ENCODE measurements at places on chromosomes 1 and 21.

- peak; percentile 84 for DNase-seq
- no peak overlapping the region for H3K27ac ChIP-seq
Observed at GRCh38 chr1:44594871-44595735, 79.2 kb downstream of the TMEM53 start.

GRCh38 chr1:172578586-172578985 lies 45.6 kb downstream of the SUCO start:
- H3K27ac ChIP-seq: no peak overlapping the region
- no peak for DNase-seq
- peaks cover 26% of the 10 kb centered on the region for H3K36me3 ChIP-seq
- no peaks in the 10 kb centered on the region for H3K27me3 ChIP-seq

DNA sequence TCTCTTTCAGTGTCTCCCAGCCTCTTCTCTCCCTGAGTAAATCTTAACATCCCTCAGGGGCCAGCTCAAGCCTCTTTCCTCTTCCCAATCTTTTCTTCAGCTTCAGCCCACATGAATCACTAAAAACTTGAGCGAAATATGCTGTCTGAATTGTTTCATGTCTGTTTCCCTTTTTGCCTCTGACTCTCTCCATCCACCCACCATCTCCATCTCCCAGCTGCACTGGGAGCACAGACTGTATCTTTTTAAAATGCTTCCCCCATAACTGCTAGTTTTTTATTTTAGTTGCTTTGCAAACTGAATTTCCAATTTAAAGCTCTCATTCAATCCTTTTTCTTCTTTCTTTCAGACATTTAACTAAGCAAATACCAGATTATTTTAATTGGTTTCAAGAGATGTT lies 3.0 kb upstream of the AHCTF1 start:
- H3K36me3 ChIP-seq: peaks cover 4% of the 10 kb centered on the region
- no peak overlapping the region for H3K4me3 ChIP-seq
- H3K27ac ChIP-seq: no peak overlapping the region
- H3K4me1 ChIP-seq: peaks cover 15% of the 10 kb centered on the region
- peaks cover 3% of the 10 kb centered on the region for H3K27me3 ChIP-seq

- peak overlapping the region; percentile 98 for H3K27ac ChIP-seq
- peaks cover 80% of the 10 kb centered on the region for H3K4me1 ChIP-seq
- DNase-seq: peak; percentile 97
- H3K4me3 ChIP-seq: peak overlapping the region; percentile 62
Observed at GRCh38 chr1:10510520-10511493, 36.1 kb downstream of the PEX14 start.

DNA sequence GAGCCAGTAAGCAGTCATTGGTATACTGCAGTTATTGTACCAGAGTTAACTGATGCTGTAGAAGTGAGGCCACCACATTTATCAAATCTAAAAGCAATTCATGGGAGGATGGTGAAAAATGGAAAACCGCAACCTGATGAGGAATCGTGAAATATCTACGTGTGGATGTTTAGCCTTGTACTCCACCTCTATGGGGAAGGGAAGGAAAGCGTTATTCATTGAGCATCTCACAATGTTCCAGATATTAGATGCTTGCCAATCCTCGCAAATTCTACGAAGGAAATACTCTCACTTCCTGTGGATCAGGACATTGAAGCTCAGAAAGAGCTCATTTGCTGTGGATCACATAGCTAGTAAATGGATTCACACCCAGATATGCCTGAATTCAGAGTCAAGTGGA lies 77.3 kb downstream of the LRRC8D start:
- no peak for DNase-seq
- no peak overlapping the region for H3K4me3 ChIP-seq
- H3K36me3 ChIP-seq: peaks cover 2% of the 10 kb centered on the region

GRCh38 chr1:46134660-46135331 lies 2.4 kb upstream of the PIK3R3 start:
- H3K27me3 ChIP-seq: peaks cover 44% of the 10 kb centered on the region
- no peak overlapping the region for H3K27ac ChIP-seq
- no peak overlapping the region for H3K4me3 ChIP-seq
- no peaks in the 10 kb centered on the region for H3K36me3 ChIP-seq
- peaks cover 23% of the 10 kb centered on the region for H3K4me1 ChIP-seq

DNA sequence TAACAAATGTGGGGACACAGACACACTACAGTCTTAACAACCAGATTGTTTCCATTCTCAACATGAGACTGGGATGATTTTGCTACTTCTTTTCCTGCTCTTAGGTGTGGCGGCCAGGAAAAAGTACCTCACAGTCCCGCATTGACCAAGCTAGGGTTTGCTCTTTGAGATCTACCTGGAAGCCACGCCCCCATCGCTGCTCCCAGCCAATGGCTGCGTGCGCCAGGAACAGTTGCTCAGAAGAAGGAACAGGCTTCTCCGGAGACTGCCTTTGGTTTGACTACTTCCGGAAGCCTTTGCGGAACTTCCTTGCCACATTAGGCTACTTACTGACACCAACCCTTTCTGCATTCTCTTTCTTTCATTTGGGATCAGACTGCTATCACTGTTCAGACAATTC lies 44.2 kb upstream of the PLD5 start:
- no peak for DNase-seq
- no peak overlapping the region for H3K4me3 ChIP-seq
- no peaks in the 10 kb centered on the region for H3K27me3 ChIP-seq
- no peak overlapping the region for H3K27ac ChIP-seq
- no peaks in the 10 kb centered on the region for H3K36me3 ChIP-seq
- H3K4me1 ChIP-seq: no peaks in the 10 kb centered on the region

DNA sequence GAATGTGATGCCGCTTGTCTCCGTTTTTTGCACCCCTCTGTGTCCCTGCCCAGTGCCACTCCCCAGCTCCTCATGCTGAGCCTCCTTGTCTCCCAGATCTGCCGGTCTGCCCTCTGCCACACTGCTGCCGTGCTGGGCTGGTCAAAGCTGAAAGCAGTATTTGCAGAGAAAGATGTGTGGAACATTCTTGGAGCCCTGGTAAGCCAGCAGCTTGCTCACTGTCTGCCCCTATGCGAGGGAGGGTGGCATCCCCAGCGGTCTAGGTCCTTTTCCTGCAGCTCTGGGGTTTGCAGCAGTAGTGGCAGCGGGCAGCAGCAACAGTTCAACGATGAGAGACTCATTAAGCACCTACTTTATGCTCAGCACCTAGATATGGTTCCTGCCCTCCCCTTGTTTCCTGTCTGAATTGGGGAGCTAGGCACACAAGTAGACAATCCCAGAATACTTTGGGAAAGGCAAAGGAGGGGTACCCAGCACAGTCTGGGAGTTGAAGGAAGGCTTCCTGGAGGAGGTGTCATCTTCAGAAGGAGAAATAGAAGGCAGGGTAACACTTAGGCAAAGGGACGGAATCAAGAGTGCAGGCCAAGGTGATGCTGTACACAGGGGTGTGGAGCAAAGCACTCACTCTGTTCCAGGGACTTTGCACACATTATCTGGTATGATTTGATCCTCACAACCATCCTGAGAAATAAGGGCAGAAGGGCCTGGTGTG lies 63.1 kb downstream of the KIF21B start:
- H3K4me1 ChIP-seq: no peaks in the 10 kb centered on the region
- H3K27ac ChIP-seq: no peak overlapping the region
- no peak overlapping the region for H3K4me3 ChIP-seq
- H3K27me3 ChIP-seq: peaks cover 13% of the 10 kb centered on the region
- no peaks in the 10 kb centered on the region for H3K36me3 ChIP-seq
- DNase-seq: no peak

DNA sequence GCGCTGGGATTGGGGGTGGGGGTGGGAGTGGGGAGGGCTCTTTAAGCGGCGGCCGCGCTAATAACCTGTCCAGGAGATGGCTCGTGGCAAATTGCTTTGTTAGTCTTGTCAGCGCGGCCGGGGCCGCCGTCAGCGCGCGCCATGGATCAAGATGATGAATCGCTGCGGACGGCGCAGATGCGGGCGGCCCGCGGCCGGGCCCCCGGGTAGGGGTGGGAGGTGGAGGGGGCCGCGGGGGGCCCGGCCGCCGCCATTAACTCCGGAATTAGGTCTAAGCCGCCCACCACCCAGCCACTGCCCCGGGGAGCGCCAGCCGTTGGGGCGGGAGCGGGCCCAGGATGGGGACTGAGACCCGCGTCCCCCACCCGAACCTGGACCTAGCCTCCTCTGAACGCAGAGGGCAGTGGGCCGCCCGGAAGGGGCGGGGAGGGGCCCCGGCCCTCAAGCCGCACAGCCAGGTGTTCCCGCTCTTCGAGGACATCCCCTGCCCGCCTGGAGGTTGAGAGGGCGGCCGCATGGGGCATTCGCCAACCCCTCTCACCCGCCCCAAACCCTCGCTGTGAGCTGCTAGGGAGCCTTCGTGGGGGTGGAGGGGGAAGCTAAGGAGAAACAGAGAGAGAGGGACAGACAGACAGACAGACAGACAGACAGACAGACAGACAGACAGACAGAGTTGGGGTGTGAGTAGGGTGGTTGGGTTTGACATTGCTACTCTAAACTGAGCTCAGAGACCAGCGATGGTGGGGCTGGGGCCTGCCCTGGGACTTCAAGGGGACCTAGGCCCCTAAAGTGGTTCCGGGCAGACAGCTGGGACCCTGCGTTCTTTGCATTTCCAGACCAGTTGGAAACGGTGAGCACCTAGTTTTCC lies 3.8 kb upstream of the DMBX1 start:
- H3K4me1 ChIP-seq: peaks cover 19% of the 10 kb centered on the region
- no peak overlapping the region for H3K27ac ChIP-seq
- H3K27me3 ChIP-seq: peaks cover 93% of the 10 kb centered on the region
- DNase-seq: no peak
- no peak overlapping the region for H3K4me3 ChIP-seq

DNA sequence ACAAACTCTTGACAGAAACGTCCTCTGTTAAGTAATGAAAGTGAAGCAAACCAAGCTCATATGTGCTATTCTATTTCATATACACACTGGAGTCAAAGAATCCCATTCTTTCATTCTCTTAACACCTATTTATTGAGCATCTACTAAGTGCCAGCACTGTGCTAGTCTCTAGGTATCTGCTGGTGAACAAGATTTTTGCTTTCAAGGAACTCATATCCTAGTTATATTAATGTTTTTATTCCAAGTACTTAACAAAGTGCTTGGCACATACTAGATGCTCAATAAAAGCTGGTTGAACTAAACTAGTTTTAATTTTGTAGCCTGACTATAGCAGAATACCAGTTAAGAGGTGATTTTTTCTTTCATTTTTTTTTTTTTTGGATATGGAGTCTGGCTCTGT lies 3.6 kb upstream of the RNF2 start:
- no peak for DNase-seq
- no peak overlapping the region for H3K4me3 ChIP-seq
- no peak overlapping the region for H3K27ac ChIP-seq
- peaks cover 13% of the 10 kb centered on the region for H3K4me1 ChIP-seq

- no peaks in the 10 kb centered on the region for H3K4me1 ChIP-seq
- no peaks in the 10 kb centered on the region for H3K27me3 ChIP-seq
- H3K27ac ChIP-seq: no peak overlapping the region
- DNase-seq: peak; percentile 35
- H3K36me3 ChIP-seq: no peaks in the 10 kb centered on the region
Observed at GRCh38 chr21:46217511-46218196, 10.9 kb downstream of the LSS start.

- H3K27me3 ChIP-seq: no peaks in the 10 kb centered on the region
- no peak for DNase-seq
- H3K4me1 ChIP-seq: no peaks in the 10 kb centered on the region
Observed at GRCh38 chr1:193581341-193581740, 394.9 kb upstream of the B3GALT2 start.

GRCh38 chr21:42431196-42431595 lies 27.5 kb downstream of the UBASH3A start:
- H3K36me3 ChIP-seq: peaks cover 93% of the 10 kb centered on the region
- H3K4me3 ChIP-seq: no peak overlapping the region
- H3K27ac ChIP-seq: no peak overlapping the region
- H3K4me1 ChIP-seq: peaks cover 36% of the 10 kb centered on the region
- DNase-seq: no peak

DNA sequence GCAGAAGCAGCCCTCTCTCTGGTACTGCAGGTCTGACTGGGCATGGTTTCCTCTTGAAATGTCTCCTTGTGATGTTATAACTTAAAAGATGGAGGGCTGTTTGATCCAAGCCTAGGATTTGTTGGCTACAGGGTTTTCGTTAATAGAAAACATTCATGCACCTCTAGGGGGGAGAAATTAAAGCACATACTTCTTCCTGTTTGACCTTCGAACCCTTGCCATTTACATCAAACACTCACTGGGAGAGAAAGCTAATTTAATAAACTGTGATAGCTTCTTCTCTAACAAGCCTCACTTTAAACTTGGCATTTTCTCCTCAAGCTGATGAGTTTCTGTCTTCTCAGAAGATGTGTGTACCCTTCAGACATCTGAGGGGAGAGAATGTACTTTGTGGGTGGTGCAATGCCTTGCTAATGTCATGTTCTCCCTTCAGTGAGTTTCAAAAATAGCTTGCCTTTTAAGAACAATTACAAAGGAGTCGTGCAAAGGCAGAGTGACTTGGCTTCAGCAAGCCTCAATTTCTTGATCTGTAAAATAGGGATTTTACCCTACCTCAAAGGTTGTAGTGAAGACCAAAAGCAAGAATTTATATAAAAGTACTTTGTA lies 20.4 kb downstream of the CACHD1 start:
- H3K27me3 ChIP-seq: peaks cover 28% of the 10 kb centered on the region
- no peaks in the 10 kb centered on the region for H3K36me3 ChIP-seq
- H3K4me1 ChIP-seq: peaks cover 2% of the 10 kb centered on the region
- H3K4me3 ChIP-seq: no peak overlapping the region
- DNase-seq: no peak

DNA sequence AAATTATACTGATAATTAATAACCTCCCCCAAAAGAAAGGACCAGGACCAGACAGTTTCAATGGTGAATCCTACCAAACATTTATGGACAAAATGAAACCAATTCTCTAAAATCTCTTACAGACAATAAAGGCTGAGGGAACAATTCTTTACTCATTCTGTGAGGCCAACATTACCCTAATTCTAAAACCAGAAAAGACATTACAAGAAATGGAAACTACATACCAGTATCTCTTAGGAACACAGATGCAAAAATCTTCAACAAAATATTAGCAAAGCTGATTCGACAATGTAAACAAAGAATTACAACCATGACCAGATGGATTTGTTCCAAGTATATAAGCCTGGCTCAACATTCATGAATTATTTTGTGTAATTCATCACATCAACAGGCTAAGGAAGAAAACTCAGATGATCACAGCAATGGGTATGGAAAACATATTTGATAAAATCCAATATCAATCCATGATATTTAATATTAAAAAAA lies 8.6 kb downstream of the TMED5 start:
- H3K36me3 ChIP-seq: peaks cover 62% of the 10 kb centered on the region
- H3K27me3 ChIP-seq: no peaks in the 10 kb centered on the region
- H3K4me3 ChIP-seq: peak overlapping the region; percentile 74
- peak overlapping the region; percentile 82 for H3K27ac ChIP-seq
- H3K4me1 ChIP-seq: peaks cover 59% of the 10 kb centered on the region
- no peak for DNase-seq

- H3K27ac ChIP-seq: peak overlapping the region; percentile 13
- no peak overlapping the region for H3K4me3 ChIP-seq
- no peaks in the 10 kb centered on the region for H3K36me3 ChIP-seq
- H3K27me3 ChIP-seq: peaks cover 26% of the 10 kb centered on the region
- peaks cover 20% of the 10 kb centered on the region for H3K4me1 ChIP-seq
- peak; percentile 75 for DNase-seq
Observed at GRCh38 chr1:224542783-224543440, 73.2 kb upstream of the CNIH3 start.

- no peaks in the 10 kb centered on the region for H3K27me3 ChIP-seq
- no peaks in the 10 kb centered on the region for H3K36me3 ChIP-seq
- DNase-seq: no peak
- no peaks in the 10 kb centered on the region for H3K4me1 ChIP-seq
Observed at GRCh38 chr1:177355575-177355974, 184.8 kb downstream of the BRINP2 start.

- no peak for DNase-seq
- H3K27me3 ChIP-seq: no peaks in the 10 kb centered on the region
- H3K36me3 ChIP-seq: no peaks in the 10 kb centered on the region
Observed at GRCh38 chr1:188166654-188167053, 1337.9 kb downstream of the PLA2G4A start.
